RWPE2 (cell line): ENCODE measurements at places on chromosomes 1 and 21.

- DNase-seq: no peak
Observed at GRCh38 chr1:202981939-202982338, 14.9 kb upstream of the CYB5R1 start.

DNA sequence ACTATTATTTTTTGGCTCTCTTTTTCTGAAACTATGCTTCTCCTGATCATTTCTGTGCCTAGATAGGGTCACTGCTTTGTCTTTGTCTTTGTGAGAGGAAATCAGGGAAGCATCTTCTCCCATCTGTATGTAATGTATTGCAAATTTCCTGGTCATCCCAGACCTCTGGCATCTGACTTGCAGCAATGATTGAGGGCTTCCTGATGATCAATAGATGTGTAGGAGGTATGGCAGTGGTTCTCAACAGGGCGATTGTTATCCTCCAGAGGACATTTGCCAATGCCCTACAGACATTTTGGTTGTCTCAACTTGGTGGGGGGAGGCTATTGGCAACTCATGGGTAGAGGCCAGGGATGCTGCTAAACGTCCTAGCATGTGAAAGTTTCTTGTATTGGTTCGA is 64.7 kb downstream of the RGL1 start:
- DNase-seq: no peak

DNA sequence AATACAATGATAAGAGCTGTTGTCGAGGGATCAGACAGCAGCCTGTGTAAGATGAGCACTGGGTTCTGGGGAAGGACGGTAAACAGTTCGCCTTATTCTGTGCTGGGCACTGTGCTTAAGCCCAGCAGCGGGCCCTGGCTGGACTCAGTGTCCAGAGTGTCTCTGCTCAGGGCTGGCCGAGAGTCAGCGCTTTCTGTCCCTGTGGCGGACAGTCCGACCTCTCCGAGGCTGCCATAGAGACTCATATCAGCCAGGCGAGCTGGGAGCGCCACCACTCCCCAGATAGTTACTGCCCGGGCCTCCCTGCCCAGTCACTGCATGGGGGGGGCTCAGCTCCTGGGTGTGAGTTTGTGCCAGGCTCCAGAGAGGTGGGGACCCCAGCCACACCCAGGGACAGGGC is 14.7 kb upstream of the NPHP4 start:
- peak; percentile 36 for DNase-seq

DNA sequence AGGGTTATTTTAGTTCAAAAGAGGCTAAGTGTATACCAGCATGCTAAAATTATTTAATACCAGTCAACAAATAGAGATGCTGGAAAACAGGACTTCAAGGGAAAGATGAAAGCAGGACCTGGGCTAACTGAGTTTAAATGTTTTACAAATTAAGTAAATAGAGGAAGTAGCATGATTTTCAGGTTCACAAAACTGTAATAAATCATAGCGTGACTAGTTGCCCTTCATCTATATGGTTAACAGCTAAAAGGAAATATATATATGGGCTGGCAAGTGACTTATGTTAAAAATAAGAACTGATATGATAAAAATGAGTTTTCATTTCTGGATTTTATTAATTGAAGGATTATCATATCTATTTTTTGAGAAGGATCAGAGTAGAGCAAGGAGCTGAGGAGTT is 25.6 kb downstream of the DPYD start:
- DNase-seq: no peak

GRCh38 chr21:42527127-42527488 is 13.5 kb downstream of the SLC37A1 start:
- no peak for DNase-seq

GRCh38 chr1:109877317-109877771 is 33.3 kb upstream of the CSF1 start:
- DNase-seq: no peak

DNA sequence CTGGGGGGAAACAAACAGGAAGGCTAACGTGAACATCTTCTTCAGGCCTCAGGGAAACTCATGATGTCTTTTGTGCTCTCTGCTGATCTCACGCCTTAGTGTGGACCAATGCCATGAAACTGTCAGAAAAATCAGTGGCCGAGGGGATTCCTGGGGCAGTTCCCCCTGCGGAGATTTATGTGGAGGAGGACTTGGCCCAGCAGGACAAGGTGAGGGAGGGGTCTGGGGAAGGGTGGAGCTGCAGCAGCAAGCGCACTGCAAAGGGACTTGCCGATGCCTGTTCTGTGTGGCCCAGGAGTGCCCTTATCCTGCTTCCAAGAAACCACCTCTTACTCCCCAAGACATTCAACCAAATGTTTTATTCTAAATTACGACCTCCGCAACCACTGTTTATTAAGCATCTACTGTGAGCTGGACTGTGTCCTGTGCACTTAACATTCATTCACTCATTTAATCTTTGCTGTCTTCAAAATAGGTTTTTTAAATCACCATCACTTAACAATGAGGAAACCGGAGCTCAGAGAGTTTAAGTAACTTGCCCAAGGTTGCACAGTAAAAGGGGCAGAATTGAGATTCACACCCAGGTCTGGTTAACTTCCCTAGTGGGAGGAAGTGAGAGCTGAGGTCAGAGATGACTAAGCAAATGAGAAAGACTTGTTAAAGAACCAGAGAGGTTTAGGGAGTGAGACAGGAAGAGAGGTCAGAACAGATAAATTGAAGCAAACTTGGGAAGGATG is 49.7 kb downstream of the FHAD1 start:
- no peak for DNase-seq

DNA sequence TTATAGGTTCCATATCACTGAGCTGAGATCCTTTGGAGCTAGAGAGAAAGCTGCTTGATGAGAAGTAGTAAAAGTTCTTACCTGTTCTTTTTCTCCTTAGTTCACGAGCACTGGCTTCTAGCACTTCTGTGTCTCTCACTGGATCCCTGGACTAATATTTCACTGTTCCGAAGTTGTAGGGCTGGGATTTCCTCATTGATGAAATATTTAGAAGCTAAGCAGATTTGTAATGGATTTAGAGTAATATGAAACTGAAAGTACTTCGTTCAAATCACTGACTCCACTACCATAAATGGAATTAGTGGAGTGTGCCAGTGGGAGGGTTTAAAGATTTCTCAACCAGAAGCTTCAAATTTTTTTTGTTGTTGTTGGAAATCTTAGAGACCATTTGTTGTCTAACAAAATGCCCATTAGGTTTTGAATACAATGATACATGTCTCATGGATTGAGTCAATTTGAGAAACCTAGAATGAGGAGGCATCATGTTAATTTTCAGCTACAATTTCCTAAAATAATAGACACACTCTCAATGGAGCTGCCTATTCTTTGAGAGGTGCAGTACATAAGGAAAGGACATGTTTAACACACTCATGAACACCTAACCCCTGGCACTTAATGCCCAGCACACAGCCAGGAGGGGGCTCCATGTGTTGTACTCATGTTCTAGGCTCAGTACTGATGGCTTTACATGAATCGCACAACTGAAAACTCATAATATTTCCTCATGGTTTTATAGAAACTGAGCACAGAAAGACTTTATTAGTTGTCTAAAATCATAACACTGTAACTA is at the start of gene GBP1:
TSS of gene GBP1 (minus strand) at position 130 of the 790 bp plus-strand sequence. CDS start 1,974 bp downstream, outside the sequence.
- no peak for DNase-seq

- no peak for DNase-seq
Observed at GRCh38 chr1:245679821-245680780, 525.3 kb downstream of the KIF26B start.

DNA sequence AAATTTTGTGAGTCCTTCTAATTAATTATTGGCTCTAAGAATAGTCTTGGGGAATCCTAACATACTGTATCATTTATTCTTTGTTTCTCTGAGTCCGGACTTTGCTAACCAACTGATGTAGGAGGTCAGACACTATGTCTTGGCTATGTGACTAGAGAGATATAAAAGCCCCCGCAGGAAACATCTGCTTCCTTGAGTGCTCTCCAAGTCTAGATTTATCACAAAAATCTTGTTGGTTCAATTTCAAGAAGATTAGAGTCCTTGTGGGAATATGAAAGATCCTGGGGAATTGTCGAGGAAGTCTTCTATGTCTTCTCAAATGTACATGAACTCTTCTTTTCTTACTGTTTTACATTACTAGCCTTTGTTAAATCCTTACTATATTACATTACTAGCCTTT is 1712.5 kb downstream of the NCAM2 start:
- DNase-seq: no peak

DNA sequence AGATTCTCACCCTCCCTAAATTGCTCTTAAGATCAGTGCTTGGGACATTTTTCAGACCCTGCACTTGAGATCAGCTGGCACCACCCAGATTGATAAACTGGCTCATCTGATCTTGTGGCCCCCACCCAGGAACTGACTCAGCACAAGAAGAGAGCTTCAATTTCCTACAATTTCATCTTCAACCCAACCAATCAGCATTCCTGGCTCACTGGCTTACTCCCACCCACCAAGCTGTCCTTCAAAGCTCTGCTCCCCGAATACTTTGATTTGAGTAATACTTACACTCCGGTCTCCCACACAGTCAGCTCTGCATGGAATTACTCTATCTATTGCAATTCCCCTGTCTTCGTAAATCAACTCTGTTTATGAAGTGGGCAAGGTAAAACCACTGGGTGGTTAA is 461.9 kb upstream of the RGS18 start:
- DNase-seq: no peak

DNA sequence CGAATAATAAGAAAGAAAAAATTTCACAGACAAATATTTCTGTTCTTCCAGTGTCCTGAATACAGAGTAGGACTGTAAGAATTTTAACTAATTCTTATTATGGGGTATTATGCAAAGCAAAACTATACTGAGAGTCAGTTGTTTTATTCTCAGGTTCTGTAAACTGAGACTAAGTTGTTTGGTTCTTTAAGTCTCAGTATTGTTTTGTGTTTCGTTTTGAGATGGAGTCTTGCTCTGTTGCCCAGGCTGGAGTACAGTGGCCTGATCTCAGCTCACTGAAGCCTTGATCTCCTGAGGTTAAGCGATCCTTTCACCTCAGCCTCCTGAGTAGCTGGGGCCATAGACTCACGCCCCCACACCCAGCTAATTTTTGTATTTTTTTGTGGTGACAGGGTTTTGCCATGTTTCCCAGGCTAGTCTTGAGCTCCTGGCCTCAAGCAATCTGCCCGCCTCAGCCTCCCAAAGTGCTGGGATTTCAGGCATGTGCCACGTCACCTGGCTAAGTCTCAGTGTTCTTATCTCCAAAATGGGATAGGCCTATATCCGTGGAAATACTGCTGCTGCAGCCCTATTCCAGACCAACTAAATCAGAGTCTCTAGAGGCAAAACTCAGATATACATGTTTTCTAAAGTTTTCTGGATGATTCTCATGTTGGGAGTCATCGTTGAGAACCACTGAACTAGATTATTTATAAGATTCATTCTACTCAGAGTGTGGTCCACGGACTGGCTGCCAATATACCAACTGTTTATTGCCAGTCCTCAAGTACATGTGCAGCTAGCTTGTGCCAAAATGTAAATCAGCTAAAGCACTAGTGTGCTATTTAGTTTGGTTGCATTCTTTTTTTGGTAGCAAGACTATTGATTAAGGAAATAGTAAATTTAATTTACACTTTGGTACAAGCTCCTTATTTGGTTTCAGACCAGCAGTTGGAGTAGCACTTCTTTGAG is 116.6 kb downstream of the HS2ST1 start:
- DNase-seq: no peak
